GM04504 (cell line): ENCODE measurements at places on chromosomes 11 and 22.

- DNase-seq: no peak
These were observed 14.5 kb upstream of the MSANTD2 start for GRCh38 chr11:124814739-124815138.

- DNase-seq: peak; percentile 13
These were observed 626 bp downstream of the FLRT1 start for GRCh38 chr11:64036087-64037026.

- no peak for DNase-seq
These were observed 3.2 kb downstream of the ATM start for GRCh38 chr11:108226036-108226435.

DNA sequence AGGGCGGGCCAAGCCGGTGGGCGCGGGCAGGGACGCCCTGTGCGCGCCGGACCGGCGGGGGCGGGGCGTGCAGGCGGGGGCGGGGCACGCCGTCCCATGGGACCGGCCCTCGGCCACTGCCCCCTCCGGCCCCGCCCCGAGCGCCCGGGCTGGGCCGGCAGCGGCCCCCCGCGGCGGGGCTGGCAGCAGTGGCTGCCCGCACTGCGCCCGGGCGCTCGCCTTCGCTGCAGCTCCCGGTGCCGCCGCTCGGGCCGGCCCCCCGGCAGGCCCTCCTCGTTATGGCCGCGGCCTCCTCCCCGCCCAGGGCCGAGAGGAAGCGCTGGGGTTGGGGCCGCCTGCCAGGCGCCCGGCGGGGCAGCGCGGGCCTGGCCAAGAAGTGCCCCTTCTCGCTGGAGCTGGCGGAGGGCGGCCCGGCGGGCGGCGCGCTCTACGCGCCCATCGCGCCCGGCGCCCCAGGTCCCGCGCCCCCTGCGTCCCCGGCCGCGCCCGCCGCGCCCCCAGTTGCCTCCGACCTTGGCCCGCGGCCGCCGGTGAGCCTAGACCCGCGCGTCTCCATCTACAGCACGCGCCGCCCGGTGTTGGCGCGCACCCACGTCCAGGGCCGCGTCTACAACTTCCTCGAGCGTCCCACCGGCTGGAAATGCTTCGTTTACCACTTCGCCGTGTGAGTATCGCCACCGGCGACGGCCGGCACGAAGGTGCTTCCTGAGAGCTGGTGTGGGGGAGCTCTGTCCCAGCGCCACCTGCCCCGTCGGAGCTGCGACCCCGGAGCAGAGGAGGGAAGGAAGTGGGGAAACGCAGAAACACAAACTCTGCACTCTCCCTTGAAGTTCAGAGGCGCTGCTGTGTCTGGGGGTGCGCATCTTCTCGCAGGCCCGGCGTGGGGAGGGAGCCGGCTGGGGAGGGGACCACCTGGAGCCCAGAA lies at the start of gene KCNQ1:
Gene KCNQ1 (plus strand): TSS at position 188 of the 925 bp plus-strand sequence. CDS start 91 bp downstream, at position 279.
- no peak for DNase-seq

DNA sequence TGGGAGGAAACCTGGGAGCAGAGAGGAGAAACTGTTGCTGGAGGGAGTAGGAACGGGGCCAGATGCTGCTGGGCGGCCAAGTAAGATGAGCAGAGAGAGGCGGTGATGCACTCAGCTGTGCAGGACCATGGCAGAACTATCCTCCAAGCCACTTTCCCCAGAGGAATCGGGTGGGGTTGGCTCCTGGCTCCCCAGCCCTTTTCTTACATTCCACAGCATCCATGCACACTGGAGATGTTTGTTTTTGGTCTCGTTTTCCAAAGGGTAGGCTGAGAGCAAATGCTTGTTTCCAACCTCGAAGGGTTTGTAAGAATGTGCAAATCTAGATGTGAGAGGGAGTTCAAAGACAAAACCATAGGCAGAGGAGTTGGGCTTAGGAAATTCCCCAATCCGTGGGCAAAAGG lies 73.2 kb downstream of the DBX1 start:
- no peak for DNase-seq

GRCh38 chr11:64225608-64226506 lies at the start of the genes NUDT22 and TRPT1:
Gene NUDT22 (plus strand): TSS chr11:64226274. CDS start chr11:64226653, 379 bp downstream.
Gene TRPT1 (minus strand): TSS chr11:64226186. CDS start chr11:64225860, 326 bp downstream.
- DNase-seq: no peak

DNA sequence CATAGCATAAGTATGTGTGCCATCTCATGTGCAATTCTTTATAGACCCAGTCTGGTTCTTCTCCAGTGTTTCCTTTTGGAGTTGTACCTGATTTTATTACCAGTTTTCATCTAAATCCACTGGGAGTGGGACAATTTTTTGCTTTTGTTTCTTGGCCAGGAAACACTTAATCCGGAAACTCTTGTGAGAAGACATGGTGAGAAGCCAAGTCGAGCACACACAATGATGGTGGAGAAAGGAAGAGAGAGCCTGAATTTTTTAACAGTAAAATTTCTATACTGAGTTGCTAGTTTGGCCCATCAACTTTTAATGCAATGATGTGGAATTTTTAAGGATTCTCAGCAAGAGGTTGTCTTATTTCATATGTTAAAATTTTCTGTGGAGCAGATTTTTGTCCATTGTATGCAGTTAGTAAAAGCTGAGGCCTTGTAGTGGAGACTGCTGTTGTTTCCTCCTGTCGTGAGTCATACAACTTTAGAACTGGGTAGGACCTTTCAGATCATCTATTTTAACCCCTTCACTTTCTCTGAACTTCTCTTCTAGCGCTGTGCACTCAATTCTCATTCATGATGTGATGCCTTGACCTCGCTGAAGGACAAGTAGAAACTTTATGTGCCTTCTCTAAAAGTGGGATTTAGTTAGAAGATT lies 17.1 kb downstream of the FAR1 start:
- DNase-seq: no peak

- no peak for DNase-seq
These were observed 88.6 kb downstream of the ETS1 start for GRCh38 chr11:128498721-128499245.

DNA sequence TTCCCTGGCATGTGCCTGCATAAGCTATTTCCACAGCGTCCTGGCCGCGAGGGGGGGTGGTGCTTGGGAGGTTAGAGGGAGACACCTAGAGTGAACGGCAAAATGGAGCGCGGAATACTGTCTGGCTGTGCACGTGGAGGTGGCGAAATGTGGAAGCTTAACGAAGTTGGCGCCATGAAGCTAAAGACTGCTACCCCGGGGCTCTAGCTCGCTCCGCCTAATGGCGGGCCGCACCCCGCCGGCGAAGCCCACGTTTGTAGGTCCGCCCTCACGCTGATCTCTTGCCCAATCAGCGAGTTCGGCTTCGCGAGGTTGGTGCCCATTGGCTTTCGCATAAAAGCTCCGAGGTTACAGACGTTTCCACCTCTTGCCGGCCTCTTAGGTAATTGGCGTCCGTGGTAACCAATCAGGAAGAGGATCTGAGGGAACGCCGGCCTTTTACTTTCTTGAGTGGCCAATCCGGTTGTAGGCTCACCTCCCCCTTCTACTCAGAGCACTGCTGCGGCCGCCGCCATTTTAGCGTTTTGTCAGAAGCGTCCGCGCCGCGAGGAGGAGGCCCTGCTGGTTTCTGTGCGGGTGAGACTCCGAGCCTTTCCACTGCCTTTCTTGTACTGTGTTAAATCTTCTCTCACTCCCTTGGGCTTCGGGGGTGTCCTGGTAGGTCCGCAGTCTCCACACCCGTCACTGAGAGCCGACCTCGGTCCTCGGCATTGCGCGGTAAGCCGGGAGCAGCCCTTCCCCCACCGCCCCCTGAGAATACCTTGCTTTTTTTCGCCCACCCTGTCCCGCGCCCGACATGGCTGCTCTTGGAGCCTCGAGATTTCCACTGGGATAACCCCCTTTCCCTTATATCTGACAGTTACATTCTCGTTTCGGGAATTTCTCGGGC lies at the start of gene RBM4:
Gene RBM4 (plus strand): TSS at position 527 of the 889 bp plus-strand sequence. CDS start 1,009 bp downstream, outside the sequence.
- DNase-seq: peak; percentile 100

- DNase-seq: peak; percentile 98
These were observed 1.9 kb upstream of the CARD16 start for GRCh38 chr11:105046898-105047579.

- peak; percentile 39 for DNase-seq
These were observed 118.6 kb downstream of the ARHGAP42 start for GRCh38 chr11:100805506-100806199.

- no peak for DNase-seq
These were observed 11.0 kb downstream of the SLC29A2 start for GRCh38 chr11:66360406-66361073.

DNA sequence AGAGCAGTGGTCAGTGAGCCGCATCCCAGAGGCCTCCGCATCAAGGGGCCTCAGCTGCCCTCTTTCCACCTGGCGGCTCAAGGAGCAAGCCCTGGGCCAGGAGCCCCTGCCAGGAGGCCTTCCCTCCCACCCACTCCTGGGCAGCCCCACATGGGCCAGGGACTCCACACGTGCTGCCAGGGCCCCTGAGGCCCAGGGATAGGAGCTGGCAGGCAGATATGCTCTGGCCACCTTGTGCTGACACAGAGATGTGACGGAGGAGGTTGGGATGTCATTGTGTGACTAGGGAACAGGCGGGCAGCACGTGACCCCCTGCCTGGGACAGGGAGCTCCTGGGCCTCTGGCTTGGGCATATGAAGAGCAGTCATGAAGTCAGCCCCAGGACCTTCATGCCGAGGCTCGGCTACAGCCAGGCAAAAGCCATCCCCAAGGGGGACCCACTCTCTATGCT lies 77.9 kb downstream of the PIWIL3 start:
- no peak for DNase-seq

GRCh38 chr11:131748151-131749050 lies 378.0 kb downstream of the NTM start:
- DNase-seq: peak; percentile 47

- no peak for DNase-seq
These were observed 110.3 kb downstream of the ATXN10 start for GRCh38 chr22:45781966-45782365.

DNA sequence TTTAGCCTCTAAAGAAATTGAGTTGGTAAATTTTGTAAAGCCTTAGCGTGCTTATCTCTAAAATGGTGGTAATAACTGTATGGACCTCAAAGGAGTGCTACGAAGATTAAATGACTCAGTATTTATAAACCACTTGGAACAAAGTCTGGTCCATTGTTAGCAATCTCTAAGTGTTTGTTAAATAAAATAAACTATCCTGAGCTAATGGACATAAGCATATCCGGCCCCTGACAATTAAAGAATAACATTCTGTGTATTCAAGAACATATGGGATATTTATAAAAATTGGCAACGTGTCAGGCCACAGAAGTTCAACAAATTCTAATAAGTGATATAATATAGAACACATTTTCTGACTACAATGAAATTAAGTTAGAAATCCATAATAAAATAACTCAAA lies 71.0 kb downstream of the MYEOV start:
- no peak for DNase-seq

DNA sequence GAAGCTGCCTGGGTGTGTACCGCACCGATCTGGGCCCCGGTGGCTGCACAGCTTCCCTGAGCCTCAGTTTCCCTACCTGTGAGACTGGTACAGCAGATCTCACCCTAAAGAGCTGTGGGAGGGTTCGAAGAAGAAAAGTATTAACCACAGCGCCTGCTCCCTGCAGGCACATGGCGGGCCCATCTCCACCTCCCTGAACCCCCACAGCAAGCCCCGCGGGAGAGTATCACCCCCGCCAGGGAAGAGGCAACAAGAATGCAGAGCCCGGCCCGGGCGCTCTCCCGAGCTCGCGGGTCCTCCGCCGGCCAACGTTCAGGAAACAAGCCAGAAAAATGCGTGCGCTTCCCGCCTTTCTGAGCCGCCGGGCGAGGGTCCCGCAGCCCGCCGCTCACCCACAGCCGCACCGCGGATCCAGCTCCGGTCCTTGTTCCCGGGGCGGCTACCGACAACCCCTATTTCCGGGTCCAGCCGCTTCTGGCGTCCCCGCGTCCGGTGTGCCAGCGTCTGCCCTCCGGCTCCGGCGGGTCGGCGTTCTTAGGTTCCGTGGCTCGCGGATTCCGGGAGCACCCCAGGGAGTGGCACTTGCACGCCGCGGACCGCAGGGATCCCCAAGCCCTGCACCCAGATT lies at the start of gene TOP3B:
Gene TOP3B (minus strand): TSS at position 450 of the 628 bp plus-strand sequence. CDS start 7,078 bp downstream, outside the sequence.
- peak; percentile 46 for DNase-seq

DNA sequence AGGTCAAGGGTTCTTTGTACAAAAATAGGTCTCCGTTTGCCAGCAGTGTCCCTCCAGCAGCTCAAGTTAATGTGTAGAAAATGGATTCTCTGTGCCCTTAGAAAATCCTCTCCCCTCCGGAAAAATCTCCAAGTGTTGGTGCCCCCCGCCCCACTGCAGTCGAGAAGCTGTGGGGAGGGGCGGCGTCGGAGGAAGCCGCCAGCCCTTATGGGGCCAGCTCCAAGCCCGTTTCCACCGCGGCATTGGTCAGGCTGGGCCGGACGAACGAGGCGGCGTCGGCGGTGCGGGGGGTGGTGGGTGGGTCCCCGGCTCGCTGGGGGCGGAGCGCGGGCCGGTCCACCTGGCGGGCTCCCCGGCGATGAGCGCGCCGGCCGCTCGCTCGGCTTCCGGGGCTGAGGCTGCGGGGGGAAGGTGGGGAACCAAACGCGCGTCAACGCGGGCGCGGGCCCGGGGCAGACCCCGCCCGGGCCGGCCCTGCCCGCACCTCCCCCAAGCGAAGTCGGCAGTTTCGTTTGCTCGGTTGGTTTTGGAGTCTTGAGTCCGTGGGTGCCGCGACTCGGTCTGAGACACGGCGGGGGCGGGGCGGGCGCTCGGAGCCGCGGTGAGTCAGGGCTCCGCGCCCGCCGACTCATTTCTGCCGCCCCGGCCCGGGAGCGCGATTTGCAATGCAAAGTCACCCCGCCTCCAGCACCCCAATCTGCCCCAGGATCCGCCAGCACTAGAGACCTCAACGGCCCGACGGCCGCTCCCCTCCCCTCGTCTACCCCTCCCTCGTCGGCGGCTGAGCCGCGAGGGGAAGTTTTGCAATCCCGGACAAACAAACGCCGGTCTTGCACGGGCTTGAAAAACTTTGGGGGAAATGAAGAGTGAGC lies 1.4 kb downstream of the ASCL2 start:
- no peak for DNase-seq
